Adipocyte (in vitro differentiated cells): ENCODE measurements at places on chromosomes 12 and 14.

DNA sequence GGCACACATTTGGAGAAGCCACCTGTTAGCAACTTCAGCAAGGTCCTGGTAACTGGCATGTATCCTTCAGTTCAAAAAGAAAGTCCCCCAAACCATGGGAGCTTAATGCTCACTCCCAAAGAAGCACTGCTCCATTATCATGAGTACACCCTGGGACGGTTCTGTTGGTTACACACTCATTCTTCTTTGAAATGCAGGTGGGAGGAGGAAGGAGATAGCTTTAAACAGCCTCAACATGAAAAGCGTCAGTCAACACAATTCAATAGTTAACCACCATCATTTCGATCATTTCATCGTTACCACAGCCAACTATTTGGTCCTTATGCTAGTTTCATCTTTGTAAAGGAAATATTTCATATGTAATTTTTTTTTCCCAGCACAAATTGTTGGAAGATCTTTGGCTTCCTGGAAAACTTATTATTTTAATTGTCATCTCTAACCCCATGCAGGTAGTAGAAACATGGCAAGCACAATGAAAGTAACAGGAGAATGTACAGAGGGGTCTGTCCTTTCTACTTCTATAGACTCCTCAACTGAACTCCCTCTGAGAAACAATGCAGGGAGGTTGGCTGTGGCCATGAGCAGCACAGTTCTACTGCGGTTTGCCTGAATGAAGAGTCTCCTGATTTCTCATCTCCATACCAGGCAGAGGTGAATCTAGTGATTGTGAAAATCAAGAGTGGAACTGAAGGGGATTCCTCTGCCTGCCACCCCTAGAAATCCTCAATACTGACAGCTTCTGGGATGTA is 196.4 kb upstream of the FOXN3 start:
- no peak for DNase-seq

DNA sequence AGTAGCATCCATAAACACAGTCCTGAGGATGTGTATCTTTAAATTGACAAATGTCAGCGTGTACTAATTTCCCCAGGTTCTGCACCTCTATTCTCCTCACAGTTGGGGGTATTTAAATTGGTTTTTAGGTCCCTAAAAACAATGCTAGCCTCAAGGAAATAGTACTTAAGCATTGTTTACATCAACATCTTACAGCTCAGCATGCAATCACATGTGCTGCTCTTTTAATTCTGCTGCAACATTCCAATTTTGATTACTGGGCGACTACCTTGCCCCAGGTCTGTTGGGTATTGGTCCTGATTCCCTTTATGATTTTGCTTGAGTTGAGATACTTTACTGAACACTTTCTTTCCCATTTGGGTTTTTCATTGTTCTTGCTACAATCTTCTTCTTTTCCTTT is 616.6 kb downstream of the CCER1 start:
- DNase-seq, result no peak

DNA sequence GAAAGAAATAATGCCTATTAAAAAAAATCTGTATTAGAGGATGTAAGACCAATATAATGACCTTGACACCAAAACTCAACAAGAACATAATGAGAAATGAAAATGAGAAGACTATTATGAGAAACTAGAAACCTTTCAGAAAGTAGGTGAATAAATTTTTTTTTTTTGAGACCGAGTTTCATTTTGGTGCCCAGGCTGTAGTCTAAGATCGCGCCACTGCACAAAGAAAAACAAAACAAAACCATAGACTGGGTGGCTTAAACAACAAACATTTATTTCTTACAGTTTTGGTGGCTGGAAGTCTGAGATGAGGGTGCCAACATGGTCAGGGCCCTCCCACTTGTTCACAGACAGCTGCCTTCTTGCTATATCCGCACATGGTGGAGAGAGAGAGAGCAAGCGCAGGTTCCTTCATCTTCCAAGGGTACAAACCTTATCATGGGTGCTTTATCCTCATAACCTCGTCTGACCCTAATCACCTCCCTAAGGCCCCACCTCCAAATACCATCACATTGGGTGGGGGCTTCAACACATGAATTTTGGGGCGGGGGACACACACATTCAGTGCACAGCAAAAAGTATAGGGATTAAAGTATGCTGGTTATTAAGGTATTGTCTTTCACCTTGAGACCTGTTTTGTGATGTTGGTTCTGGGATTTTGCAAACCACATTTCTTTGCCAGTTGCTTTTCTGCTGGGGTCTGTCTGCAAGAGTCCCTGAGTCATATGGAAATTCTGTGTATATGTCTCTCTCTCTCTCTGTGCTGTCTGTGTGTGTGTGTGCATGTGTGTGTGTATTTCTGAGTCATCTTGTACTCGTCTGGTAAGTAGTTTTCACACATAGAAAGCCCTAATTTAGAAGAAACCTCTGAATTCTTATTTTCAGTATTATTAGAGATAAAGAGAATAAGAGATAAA is 26.2 kb downstream of the ZCRB1 start:
- DNase-seq, result no peak

DNA sequence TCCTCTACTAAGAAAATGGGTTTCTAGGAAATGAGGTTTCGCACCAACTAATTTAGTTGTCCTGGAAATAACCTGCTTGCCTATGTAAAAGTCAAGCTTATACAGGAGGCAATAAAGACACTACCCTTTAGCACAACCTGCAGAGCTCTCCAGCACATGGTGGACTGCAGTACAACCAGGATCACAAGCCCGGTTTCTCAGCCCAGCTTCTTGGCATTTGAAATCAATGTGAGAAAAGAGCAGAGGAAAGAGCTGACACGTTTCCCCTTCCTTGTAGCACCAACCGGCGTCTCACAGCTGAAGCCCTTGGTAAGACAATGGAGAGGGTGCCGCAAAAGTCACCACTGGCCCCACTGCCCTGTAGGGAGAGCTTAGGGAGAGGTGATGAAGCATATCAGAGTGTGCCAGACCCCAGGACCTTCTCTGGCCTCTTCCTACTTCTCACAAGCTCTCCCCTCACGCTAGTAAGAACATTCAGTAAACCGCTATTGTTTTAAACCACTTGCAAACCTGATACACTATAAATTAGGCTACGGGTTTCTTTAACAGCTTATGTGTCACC is 8.6 kb downstream of the SPTLC2 start:
- DNase-seq, result no peak

DNA sequence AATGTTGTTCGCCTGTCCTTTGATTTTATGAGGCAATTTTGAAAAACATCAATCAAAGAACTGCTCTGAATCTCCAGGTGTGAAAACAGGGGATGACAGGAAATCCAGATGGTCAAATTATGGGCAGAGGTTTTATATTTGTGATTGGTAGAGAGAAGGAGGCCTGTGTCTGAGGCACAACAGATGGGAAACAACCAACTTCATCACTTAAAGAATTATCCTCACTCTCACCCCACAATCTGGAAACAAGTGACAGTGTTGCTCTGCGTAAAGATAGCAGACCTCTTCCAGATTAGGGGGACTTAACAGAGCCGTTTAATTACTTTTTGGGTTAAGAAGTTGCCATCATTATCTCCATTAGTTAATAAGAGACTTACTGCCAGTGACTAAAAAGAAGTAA is 64.1 kb upstream of the EGLN3 start:
- no peak for DNase-seq

GRCh38 chr12:2628401-2628800 is 166.4 kb upstream of the FKBP4 start:
- no peak for DNase-seq

DNA sequence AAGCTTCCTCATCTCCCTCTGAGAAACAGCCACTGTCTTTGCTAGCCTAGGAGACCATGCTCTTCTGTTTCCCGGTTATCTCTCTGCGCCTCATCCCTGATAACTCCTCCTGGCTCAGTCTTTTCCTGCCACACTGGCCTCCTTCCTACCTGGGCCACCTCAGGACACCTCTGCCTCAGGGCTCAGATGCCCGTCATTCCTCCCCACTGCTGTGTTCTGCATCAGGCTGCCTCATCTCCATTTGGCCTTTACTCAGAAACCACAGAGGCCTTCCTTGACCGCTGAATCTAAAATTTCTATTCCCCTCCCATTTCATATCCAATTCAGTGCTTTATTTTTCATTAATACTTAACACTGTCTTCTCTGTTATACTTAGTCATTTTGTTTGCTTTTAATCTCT is 311.0 kb upstream of the RGS6 start:
- DNase-seq, result no peak

- no peak for DNase-seq
Observed at GRCh38 chr12:66137937-66138336, 7.4 kb upstream of the LLPH start.

DNA sequence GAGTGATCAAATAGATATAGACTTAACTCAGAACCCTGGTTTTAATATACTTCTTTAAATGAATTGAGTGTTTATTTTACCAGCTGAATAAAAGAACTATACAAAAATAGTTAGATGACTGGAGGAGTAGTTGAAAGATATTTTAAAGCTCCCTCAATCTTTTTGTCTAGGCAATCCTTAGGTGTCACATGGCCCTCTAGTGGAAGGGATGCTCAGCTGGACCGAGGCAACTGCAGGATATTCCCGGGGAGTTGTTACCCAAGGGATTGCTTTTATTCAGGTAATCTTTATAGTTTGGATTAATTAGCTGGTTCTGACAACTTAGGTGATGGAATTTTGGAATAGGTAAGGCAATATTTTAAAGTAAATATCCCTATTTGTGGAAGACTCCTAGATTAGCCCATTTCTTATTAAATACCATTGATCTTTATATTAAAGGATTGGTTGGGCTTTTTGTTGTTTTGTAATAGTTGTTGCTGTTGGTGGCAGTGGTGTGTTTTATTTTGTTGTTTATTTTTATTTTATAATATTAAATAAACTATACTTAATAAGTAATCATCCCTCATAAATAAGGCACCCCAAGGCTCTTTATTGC is 57.1 kb downstream of the ZDHHC17 start:
- peak; percentile 70 for DNase-seq

DNA sequence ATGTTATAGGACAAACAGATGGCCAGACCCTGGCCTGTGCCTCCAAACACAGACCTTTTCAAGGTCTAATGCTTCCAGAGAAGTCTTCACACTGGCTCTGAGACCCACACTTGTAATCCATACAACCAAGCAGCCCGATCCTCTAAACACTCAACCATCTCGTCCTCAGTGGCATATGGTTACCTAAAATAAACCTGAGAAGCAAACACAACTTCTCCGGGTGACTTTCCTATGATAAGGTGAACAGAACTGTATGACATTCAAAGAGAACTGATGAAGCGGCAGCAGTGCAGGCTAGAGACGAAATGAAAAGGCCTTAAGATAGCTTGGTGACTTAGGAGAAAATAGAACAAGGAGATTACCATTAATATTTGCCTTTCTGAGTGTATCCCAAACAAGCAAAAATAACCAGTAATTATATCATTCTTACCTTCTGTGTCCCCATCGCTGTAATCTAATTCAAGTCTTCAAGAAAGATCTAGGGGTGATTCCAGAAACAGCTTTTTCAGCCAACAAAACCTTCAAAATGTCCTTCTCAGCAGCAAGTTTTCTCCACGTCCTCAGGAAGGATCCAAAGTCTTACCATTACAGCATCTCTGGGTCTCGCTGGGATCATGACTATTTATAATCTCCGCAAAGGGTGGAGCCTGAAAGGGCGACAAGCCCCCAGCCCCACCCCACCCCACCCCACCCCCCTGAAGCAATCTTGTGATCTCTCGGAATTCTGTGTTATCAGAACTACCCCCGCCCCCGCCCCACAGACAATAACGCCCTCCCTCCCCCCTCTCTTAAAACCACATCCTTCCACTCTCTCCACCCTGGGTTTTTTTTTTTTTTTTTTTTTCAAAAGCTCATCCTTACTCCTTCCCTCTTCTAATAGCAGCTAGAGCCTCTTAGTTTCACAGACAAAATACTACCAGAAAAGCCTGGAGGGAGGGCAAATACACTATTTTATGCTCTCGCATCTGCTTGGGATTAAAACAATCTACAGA is at the start of gene SLC2A3:
Gene SLC2A3, minus strand, starts transcription at position 598 of the 992 bp plus-strand sequence. Its CDS starts 153 bp downstream, at position 445.
- DNase-seq, result peak; percentile 93

DNA sequence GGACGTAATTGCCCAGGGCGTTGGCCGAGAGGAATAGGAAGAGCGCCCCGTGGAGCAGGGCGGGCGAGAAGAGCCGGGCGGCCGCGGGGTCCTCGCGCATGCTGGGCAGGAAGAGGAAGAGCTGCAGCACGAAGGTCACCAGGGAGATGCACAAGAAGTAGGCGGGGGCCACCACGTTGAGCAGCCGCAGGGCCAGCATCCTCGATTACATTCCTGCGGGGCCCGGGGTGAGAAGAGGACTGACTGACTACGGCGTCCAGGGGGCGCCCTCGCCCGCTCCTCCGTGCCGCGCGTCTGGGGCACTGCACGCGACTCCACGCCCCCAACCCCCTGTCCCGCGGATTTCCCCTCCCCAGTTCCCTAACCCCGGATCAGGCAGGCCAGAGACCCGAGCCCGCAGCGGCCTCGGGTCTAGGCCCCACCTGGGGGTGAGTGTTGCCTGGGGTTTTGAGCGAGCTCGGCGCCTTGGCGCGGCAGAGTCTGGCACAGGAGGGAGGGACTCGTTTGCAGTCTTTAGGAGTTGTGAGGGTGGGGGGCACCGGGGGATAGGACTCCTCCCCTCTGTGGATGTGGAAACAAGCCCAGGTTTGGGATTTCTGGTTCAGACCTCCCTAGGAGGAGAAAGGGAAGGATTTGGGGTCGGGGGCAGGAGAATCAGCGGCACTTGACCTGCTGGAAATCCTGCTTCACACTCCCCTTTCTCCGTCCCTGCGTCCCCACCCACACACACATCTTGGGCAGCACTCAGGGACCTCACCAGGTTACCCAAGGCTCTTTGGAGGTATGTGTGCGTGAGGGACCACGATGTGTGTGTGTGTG is 1.8 kb downstream of the ZDHHC22 start:
- DNase-seq, result peak; percentile 46

GRCh38 chr12:89576572-89577220 is 50.8 kb upstream of the POC1B start:
- no peak for DNase-seq

DNA sequence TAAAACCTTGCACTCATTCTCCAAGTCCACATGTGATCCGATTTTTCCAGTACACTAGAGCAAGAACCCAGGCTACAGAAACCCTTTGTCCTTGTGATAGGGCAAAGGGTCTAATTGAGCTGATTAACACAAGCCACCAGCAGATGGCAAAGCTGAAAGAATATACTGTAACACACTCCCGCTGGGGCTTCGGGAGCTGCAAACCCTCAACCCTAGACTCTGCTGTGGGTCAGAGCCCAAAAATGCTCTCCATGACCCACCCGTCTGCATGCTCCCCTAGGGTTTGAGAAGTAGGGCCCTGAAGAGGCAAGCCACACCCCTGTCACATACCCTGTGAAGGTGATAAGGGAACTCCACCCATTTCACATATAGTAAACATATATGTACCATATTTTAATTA is 33.6 kb upstream of the PCNX1 start:
- DNase-seq, result no peak

DNA sequence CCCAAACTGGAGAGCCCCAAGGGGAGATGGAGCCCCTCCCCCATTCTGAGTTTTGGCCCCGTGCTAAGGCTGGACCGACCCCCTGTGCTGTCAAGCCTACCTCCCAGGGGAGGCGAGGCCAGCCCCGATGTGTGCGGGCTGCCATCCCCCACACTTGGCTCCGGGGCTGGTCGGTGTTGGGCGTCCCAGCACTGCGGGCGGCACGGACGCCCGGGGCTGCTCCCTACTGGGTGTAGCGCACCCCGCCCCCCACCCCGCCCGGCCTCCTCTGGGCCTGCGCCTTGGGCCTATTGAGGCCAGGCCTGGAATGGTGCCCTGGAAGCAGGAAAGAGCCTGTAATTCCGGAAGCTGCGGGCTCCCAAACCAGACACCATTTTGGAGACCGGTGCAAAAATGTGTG is 2.6 kb downstream of the DCAF4 start:
- DNase-seq, result no peak

- peak; percentile 36 for DNase-seq
Observed at GRCh38 chr12:114636723-114637480, 47.1 kb downstream of the TBX3 start.

- no peak for DNase-seq
Observed at GRCh38 chr14:98894600-98894999, 377.4 kb downstream of the BCL11B start.

GRCh38 chr14:65268594-65268993 is 143.9 kb upstream of the FUT8 start:
- no peak for DNase-seq
